Fibroblast of mammary gland (primary cell): ENCODE measurements at places on chromosomes 4 and X.
A peak's percentile ranks its signal among the peaks of the same experiment; 100 is the strongest.

DNA sequence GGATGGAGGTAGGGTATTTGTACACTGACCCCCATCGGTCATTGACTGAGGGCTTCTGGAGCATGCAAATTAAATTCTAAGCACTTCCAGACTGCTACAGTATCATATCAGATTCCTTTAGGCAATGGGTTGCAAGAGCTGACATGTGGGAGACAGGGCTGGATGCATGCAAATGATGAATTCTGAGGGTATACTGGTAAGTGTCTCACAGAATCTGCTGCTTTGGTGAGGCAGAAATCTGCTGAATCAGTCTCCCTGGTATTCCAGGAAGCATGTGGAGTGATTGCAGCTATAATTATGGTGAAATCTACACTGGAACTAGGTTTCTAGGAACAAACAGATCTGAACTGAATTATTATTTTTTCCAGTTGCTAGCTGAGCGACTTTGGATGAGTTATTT, 684.9 kb upstream of the MAGEB2 start:
- DNase-seq, result peak; percentile 38

DNA sequence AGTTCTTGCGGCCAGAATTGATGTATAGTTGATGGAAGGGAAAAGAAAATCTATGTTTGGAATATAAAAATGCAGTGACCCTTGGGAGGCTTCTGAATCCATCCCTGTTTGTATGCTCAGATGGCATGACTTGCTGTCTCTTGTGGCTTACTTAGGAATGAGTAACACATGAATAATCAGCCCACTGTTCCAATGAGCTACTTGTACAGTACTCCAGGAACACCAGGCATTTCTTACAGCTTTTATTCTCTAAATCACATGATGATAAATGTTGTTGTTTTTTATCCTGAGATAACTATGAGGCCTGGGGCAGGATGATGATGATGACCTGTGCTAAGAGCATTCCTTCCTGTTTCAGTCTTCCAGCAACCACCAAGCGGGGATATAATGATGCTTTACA, 18.9 kb downstream of the TMPRSS11E start:
- peak; percentile 95 for DNase-seq

GRCh38 chrX:4850312-4850711, 1136.9 kb upstream of the PRKX start:
- no peak for DNase-seq

- no peak for DNase-seq
Observed at GRCh38 chrX:73525928-73526690, 36.9 kb upstream of the CHIC1 start.

DNA sequence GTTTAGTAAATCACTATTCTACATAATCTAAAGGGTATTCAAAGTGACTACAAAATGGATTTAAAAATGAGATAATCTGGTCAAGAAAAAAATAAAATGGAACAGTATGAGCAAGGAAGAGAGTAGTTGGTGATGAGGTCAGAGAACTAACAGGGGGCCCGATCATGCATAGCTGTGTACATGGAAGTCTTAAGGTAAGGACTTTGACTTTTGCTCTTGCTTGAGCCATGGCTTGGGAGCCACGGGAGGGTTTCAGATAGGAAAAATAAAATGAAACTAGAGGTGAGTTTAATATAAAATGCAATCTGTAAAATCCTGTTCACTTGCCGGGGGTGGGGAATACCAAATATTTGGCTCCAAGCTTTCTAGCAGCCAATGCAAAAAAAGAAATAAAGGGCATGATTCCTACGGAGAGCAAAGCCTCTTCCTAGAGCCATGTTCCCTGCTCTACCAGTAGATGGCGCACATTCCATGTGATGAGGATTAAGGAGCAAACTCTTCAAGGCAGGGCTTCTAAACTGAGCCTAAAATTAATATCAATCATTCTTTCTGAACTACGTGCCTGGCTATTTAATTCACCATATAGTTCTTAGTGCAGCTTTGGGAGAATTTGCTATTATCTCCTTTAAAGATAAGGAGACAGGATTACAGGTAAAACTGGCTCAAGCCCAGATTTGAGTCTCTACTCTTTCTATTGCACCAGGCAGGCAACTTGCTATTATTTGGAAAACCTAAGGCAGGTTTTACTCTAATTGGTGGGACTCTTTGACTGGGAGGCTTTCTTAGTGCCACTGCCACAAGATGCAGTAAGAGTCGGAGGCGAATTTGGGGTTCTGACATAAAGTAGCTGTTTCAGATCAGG, 6.8 kb upstream of the CLCN5 start:
- peak; percentile 64 for DNase-seq

DNA sequence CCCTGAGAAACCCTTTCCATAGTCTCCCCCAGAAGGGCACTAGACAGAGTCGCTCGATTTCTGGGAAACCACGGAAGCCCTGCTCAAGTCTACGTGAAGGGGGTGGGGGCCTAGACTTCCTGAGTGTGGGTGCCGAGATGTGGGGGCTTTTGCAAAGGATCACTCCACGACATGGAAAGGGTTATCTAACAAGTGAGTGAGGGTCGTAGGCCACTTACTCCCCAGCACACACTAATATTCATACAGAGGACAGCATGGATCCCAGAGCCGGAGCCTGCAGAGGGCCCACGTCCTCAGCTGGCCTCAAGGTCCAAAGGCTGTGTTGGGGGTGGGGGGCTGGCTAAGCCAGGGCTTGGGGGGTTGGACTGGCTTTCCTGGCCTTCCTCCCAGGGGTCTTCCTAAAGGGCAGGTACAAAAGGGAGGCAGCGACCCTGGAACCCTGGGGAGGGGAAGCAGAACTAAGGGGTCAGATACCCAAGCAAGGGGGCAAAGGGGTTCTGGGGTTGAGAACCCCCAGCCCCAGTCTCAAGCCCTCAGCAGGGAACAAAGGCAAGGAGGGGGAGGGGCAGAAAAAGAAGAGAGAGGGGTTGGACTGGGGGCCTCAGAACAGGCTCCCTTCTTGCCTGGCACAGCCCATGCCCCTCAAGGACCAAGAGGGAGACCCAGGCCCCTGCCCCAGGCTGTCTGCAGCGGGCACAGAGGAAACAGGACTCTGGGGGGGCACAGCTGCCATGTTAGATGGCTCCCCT, 1.6 kb downstream of the HMX1 start:
- DNase-seq, result no peak

DNA sequence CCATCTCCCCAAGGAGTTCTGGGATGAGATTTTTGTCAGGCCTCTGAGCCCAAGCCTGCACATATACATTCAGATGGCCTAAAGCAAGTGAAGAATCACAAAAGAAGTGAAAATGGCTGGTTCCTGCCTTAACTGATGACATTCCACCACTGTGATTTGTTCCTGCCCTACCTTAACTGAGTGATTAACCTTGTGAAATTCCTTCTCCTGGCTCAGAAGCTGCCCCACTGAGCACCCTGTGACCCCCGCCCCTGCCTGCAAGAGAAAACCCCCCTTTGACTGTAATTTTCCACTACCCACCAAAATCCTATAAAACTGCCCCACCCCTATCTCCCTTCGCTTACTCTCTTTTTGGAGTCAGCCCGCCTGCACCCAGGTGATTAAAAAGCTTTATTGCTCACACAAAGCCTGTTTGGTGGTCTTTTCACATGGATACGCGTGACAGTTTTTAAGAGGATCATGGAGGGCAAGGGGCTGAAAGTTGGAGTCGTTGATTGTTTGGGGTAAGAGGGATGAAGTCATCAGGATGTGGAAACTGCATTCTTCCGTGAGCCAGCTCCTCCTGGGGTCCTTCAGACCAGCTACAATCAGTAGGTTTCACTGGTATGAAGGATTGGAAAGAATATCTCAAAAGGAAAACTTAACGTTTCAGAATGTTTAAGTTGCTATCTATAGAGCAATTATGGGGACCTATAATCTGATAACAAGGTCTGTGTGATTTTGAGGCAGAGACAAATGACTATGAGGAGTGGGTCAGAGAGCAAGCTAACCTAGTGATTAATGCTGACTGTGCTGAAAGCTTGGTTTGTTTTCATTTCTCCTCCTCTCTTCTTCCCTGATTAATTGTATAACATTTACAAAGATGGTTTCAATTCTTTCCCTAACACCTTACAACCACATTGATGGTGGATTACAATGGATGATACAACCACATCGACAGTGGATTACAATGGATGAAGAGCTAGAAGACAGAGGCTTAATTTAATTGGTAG, 28.6 kb upstream of the MAGEA11 start:
- no peak for DNase-seq

GRCh38 chr4:28966982-28967381, 1753.2 kb upstream of the PCDH7 start:
- peak; percentile 24 for DNase-seq

DNA sequence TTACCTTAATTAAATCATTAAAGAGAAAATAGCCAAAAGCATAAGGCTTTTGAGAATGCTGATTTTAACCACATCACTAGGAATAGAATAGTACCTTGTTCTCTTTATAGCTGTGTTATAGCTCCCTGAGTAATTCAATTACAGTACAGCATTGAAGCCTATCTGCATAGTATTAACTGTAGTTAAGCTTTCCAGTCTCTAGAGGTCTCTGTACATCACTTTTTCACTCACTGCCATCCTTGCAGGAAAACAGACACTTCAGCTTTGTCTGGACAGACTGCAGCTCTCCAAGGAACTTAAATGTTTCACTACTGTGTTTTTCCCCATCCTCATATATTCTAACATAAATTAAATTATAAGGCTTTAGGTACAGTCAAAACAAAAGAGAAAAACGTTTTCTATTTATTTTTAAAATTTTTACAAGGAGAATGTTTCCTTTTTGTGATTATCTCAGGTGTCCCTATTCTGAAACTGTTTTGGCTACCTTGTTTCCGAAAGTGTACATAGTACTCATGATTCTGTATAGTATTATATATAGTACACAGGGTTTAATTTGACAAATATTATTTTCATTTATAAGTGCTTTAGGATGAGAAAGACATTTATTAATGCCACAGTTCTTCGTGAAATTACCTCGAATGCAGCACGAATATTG, 407.9 kb downstream of the PCDH18 start:
- peak; percentile 85 for DNase-seq
